HuH-7 (cell line): ENCODE measurements at places on chromosomes 1 and 21.
A peak's percentile ranks its signal among the peaks of the same experiment; 100 is the strongest.

DNA sequence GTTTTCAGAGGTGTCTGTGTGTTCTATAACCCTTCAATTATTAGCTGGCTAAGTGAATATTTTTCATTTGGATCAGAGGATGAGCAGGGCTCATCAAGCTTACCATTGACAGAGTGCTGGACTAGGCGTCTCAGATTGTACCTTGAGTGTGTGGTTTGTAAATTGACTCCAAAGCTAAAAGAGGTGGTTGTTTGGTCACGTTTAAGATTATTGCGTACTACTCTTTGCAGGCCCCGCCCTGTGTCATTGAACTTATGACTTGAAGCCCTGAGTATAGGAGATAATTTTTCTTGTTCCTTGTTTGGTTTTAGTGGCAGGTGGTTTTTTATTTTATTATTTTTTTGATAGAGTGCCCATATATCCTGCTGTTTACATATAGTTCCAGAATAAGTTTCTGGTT, 17.7 kb downstream of the MRPS6 start:
- DNase-seq = no peak

DNA sequence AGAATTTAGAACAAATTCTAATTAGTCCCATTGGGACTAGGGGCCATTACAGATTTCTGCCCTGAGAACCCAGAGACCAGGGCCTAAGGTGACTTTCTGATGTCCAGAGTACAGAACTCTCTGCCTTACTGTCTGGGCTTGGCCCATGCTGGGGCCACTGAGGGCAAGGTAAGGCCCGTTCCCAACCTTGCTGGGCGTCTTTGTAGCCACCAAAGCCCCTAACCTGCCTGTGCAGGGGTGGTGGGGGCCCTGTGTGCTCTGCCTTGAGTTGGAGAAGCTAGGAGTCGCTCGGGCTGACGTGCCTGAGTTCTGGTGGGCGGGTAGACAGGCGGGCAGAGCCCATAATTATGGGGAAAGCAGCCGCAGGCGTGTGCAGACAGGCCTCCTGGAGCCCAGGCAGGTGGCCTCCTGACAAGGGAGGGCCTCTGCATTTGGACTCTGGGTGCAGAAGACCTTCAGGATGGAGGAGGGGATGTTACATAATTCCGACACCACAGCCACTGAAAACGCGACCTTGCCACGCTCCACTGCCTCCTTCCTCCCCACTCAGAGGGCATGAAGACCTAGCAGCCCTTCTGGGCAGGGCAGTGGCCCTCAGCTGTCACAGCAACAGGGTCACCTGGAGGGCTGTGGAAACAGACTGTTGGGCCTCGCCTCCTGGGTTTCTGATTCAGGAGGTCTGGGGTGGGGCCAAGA, 239.9 kb upstream of the TMEM51 start:
- DNase-seq = no peak

GRCh38 chr1:185568155-185569123, 165.8 kb upstream of the HMCN1 start:
- no peak for DNase-seq

DNA sequence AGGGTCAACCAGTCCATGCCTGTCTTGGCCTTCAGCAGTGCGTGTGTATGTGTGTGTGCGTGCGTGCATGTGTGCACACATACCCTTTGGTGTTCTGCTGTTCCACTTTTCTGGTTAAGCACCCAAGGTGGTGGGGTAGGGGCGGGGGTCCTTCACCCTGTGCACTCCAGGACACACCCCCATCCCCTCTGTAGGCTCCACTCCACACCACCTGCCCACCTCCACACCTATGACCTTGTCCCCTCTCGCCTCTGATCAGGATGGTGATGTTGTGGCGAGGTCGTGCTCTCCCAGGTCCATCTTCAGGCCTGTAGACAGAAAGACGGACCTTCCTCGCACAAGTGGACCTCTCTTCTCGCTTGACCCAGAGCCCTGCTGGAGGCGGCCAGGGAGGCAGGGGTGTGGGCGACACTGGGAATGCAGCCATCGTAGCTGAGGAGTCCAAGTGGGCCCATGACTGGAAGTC, 44.6 kb downstream of the WDR4 start:
- no peak for DNase-seq

DNA sequence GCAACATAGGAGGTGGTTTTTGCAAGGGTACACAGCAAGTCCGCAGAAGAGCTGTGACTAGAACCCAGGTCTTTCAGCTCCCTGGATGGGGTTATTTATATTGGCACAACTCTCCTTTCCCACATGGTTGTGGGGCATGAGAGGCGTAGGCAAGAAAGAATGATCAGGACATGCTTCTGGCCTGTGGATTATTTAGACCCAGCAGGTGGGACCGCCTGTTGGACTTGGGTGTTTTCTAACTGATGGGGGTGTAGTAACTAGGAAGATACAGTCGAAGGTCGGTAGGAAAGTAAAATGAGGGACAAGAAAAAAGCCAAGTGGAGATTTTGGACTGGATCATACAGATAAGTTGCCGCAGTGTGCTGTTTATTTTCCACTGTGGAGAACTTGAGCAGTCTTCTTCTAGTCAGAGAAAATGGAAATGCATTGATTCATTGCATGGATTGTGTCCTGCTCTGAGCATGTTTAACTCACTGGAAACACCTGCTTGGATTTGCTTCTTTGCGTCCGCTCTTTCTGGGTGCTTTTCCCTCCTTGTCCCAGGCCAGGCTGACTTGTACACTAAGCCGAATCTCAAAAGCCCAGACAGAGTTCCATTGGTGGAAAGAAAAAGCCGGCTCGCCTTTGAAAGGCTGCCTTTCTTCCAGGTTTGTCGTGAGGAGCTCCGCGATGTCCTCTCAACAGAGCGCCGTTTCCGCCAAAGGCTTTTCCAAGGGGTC, 592 bp downstream of the CRCT1 start:
- DNase-seq = no peak

- DNase-seq = peak; percentile 39
Measured at GRCh38 chr1:147243228-147243685, 773 bp downstream of the CHD1L start.

GRCh38 chr1:227370533-227371254, 52.4 kb upstream of the CDC42BPA start:
- DNase-seq = no peak

DNA sequence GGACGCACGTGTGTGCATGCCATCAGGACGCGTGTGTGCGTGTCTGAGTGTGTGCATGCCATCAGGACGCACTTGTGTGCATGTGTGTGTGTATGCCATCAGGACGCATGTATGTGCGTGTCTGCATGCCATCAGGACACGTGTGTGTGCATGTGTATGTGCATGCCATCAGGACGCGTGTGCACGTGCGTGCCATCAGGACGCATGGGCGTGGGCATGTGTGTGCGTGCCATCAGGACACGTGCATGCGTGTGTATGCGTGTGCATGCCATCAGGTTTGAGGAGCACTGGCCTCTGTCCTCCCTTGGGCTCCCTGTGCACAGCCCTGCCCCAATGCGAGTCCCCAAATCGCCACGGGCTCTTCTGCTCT, 12.6 kb upstream of the C1QTNF12 start:
- no peak for DNase-seq

DNA sequence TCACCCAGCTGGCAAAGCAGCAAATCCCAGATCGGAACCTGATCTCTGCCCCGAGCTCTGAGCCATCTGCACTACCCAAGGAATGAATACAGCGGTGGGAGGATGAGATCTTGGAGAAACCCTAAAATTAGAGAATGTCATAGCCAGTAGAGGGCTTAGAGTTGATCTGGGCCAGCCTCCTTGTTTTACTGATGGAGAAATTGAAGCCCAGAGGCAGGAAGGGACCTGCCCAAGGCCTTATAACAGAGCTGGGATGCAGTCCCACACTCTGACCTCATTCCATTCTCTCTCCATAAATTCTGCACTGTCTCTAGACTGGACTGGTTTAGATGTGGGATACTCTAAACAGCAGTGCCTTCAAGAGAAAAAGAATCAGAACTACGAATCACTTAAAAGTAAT, 4.8 kb upstream of the SFN start:
- DNase-seq = no peak

- no peak for DNase-seq
Measured at GRCh38 chr1:225548140-225548857, 104.6 kb downstream of the ENAH start.

DNA sequence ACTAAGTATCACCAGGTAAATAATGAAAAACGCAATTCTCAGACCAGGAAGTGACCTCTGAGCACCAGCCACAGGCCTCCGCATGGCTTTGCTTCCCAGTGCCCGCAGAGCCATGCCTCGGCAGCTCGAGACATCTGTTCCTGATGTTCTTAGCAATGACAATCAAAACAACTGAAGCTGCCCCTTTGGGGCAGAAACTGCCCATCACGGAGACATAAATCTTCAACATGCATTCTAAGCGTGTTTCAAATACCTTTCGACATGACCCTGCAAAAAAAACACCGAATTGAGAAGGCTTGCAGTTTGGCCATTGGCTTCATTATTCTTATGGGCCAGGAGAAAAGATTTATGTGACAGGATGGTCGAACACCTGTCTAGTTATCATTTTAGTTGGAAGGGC, 5.8 kb upstream of the RAP1GAP start:
- no peak for DNase-seq

- DNase-seq = no peak
Measured at GRCh38 chr1:53971718-53972117, 25.6 kb downstream of the LRRC42 start.

DNA sequence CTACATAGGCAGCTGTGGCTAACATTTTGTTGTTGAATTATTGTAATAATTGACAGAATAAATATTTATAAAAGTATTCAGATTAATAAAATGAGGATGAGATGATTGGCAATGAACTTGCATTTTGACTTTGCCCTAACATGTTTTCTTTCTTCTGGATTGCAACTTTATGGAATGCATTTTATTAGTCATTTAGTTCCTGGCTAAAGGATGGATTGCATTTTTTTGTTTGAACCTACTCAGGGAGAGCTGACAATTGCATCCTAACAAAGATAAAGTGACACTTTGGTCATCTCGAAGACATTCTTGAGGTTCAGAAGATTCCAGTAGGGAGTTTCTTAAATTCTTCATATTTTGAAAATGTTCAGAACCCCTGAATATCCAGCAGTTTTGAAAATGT, 37.5 kb downstream of the PGM1 start:
- DNase-seq = no peak

DNA sequence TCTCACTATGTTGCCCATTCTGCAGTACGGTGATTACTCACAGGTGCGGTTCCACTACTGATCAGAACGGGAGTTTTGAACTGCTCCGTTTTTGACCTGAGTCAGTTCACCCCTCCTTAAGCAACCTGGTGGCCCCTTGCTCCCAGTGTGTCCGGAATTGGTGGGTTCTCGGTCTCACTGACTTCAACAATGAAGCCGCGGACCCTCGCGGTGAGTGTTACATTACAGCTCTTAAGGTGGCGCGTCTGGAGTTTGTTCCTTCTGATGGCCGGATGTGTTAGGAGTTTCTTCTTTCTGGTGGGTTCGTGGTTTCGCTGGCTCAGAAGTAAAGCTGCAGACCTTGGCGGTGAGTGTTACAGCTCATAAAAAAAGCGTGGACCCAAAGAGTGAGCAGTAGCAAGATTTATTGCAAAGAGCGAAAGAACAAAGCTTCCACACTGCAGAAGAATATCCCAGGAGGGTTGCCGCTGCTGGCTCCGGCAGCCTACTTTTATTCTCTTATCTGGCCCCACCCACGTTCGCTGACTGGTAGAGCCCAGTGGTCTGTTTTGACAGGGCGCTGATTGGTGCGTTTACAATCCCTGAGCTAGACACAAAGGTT, 17.6 kb upstream of the PARP1 start:
- DNase-seq = no peak

GRCh38 chr1:18289597-18289996, 182.0 kb downstream of the IGSF21 start:
- DNase-seq = no peak

DNA sequence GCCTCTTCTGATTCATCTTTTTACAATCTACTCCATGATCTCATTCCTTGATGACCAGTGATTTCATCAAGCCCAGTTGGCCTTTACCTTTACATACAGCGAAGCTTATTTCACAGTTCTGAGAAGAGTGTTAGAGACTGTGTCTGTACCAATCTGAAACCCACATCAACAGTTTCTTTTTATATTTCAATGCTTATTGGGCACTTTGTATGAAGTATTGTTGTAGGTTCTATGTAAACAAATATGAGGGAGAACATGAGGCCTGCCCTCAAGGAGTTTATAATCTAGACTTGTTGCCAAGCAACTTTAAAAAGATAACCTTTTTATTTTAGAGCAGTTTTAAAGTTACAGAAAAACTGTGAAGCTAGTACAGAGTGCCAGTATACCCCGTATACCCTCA, 27.5 kb upstream of the RWDD3 start:
- no peak for DNase-seq

DNA sequence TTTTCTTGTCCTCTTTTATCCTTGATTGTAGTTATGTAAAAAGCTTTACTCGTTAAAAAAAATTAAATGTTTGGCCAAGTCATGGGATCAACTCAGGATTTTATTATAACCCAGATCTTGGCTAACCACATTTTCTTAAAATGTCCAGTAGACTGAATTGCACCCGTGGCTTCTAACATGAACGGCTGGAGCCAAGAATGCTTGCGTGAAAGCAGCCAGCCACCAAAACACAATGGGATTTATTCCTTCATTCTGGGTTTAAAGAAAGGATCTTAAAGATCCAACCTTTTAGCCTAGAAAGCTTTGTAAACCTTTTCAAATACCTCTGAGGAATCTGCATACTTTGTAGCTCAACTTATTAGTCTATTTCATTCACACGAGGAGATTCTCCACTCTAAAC, 404.4 kb downstream of the USP25 start:
- DNase-seq = no peak

DNA sequence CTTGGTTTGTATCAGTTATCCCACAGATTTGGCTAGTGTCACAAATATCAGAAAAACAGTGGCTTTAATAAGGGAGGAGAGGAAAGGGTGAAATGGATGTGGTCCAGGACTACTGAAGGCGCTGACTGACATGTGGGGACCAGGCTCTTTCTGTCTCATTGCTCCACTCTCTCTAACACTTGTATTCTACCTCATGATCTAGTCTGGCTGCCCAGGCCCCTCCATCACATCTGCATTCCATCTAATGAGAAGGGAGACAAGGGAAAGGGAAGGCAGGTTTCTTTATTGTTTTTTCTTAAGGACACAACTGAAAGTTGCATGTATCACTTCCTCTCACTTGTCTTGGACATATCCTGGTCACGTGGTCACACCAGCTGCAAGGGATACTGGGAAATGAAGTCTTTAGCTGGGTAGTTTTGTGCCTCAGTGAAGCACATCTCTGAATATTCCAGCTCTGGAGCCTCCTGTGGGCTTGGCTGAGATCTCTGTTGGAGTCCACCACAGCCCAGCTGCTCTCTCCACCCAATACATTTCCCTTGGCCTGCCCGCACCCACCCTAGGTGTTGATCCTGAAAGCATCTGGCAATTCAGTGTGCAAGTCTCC, 42.0 kb upstream of the PADI2 start:
- DNase-seq = no peak

GRCh38 chr1:35683012-35683411, 35.7 kb downstream of the C1orf216 start:
- no peak for DNase-seq

DNA sequence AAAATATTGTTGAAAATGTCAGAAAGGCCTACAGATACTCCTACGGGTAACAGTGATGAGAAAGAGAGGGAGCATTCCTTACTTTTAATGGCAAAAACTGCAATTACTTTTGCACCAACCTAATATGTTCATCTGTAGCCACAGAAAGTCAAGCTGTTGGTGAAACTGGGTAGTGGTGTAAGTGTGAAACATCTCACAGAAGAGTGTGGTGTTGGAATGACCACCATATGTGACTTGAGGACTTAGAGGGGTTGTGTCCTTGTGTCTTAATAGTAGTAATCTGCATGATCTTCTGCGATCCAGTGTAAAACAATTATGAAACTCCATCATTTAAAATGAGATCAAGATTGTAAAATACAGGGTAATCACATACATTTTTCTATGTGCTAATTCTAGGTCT, 320.7 kb downstream of the ADGRL2 start:
- no peak for DNase-seq

- DNase-seq = no peak
Measured at GRCh38 chr21:15219039-15219438, 154.2 kb upstream of the NRIP1 start.
